ENCODE measurements at places on chromosomes 3 and 15. TPM values are rescaled to one million over a fixed set of nuclear protein-coding genes. Genes with fewer than 3 reads are reported as not detected.

WNT5A gene
- 5.6 TPM for total RNA-seq

SOX14 gene
- total RNA-seq, result 0.21 TPM

A4GNT gene
- not detected for total RNA-seq

MOBP gene
- total RNA-seq, result 0.10 TPM

BSN gene
- total RNA-seq, result 3.0 TPM

HMG20A gene
- 58.8 TPM for total RNA-seq

PML gene
- total RNA-seq, result 30.3 TPM

SACM1L gene
- 61.0 TPM for total RNA-seq

DNAJA4 gene
- 2.5 TPM for total RNA-seq

PTPN9 gene
- total RNA-seq, result 44.5 TPM

GRCh38 chr15:35936284-35936683 is 390.3 kb upstream of the DPH6 start:
- H3K36me3 ChIP-seq, result no peaks in the 10 kb centered on the region
- no peak overlapping the region for H3K27ac ChIP-seq
- no peaks in the 10 kb centered on the region for H3K4me1 ChIP-seq
- DNase-seq, result no peak

- no peak overlapping the region for H3K4me3 ChIP-seq
- peaks cover 7% of the 10 kb centered on the region for H3K4me1 ChIP-seq
- no peak for DNase-seq
Measured at GRCh38 chr3:170689893-170690660, 104.2 kb upstream of the SLC7A14 start.

- no peaks in the 10 kb centered on the region for H3K4me1 ChIP-seq
- no peak overlapping the region for H3K27ac ChIP-seq
- DNase-seq, result no peak
- H3K4me3 ChIP-seq, result no peak overlapping the region
- no peaks in the 10 kb centered on the region for H3K27me3 ChIP-seq
Measured at GRCh38 chr3:5634411-5634810, 446.9 kb downstream of the EDEM1 start.

DNA sequence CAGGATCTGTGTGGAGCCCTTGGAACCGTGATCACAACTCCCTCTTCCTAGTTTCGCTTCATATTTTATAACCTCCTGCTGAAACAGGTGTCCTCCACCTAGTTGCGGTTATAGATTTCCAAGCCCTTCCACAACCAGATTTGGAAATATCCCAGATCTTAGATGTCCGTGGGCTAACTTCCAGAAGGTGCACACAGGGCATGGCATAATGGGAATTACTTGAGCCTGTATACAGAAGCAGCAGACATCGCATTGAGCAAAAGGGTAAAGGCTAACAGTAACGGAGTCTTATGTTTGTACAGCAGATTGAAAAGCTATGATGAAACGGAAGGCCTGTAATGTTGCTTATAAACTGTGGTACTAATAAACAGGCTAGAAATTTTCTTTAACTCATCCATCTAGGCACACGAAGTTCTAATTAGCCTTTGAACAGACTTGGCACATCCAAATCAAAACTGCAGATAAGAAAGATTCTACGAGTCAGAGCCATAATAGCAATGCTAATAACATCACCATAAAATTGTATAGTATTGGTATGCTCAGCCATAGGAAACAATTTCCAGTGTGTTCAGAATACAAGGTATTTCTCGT is 1.2 kb upstream of the USF3 start:
- peak overlapping the region; percentile 96 for H3K4me3 ChIP-seq
- no peaks in the 10 kb centered on the region for H3K4me1 ChIP-seq
- 0 out of 2 replicates have a peak overlapping the region, but pooled peaks have one; percentile 4 for H3K27ac ChIP-seq
- H3K36me3 ChIP-seq, result no peaks in the 10 kb centered on the region

DNA sequence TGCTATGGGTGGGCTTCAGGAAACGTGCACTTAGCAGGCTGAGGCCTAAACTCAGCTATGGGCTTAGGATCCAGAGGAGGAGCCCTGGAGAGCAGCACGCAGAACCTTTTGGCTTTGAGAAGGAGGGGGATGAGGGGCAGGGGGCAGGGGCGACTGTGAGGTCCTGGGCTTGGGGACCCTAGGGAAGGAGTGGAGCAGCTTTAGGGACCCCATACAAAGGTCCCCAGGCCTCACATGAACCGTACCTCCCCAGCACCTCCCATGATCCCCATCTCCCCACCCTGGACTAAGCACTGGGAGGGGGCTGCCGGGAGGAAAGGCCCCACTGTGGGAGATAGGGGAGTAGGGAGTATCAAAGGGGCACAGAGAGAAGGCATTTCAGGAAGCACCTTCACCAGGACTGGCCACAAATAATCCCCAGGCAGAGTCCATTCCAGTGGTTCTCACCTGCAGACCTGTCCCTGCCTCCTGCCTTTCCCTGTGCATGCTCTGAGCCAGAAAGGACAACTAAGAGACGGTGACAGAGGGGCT is 62.0 kb upstream of the KLF13 start:
- H3K27ac ChIP-seq, result no peak overlapping the region
- DNase-seq, result no peak
- H3K36me3 ChIP-seq, result no peaks in the 10 kb centered on the region
- H3K4me3 ChIP-seq, result no peak overlapping the region

- H3K27me3 ChIP-seq, result no peaks in the 10 kb centered on the region
- H3K36me3 ChIP-seq, result no peaks in the 10 kb centered on the region
- DNase-seq, result no peak
- no peaks in the 10 kb centered on the region for H3K4me1 ChIP-seq
Measured at GRCh38 chr15:66733976-66734375, 31.9 kb downstream of the SMAD6 start.

DNA sequence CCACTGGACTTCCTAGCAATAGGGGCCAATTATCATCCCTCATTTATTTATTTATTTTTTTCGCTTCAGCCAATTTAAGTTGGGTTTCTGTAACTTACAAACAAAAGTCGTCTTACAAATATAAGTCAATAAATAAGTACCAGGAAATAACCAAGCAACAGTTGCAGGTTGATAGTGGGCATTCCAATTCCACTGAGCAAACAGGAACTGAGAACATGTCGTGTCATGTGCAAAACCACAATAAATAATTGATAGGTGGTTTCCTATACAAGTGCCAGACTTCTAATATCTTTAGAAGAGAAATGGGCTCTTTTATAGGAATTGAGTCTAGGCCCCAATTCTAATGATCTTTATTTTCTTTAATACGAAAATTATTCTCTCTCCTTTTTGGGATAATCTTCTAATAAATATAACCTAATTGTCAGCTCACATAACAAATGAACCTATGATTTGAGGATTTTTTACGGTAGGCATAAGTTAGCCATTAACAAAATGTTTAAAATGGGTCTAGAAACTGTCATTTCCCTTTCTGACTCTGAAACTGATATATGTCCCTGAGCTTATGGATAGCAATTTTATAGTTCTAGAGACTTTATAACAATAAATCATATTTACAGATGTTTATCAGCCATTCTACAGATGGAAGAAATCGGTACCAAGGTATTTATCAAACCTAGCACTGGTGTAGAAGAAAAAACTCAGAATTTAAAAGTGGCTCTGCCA is 571.8 kb downstream of the FOXP1 start:
- H3K27ac ChIP-seq, result no peak overlapping the region
- no peak overlapping the region for H3K4me3 ChIP-seq
- H3K27me3 ChIP-seq, result peaks cover 7% of the 10 kb centered on the region

DNA sequence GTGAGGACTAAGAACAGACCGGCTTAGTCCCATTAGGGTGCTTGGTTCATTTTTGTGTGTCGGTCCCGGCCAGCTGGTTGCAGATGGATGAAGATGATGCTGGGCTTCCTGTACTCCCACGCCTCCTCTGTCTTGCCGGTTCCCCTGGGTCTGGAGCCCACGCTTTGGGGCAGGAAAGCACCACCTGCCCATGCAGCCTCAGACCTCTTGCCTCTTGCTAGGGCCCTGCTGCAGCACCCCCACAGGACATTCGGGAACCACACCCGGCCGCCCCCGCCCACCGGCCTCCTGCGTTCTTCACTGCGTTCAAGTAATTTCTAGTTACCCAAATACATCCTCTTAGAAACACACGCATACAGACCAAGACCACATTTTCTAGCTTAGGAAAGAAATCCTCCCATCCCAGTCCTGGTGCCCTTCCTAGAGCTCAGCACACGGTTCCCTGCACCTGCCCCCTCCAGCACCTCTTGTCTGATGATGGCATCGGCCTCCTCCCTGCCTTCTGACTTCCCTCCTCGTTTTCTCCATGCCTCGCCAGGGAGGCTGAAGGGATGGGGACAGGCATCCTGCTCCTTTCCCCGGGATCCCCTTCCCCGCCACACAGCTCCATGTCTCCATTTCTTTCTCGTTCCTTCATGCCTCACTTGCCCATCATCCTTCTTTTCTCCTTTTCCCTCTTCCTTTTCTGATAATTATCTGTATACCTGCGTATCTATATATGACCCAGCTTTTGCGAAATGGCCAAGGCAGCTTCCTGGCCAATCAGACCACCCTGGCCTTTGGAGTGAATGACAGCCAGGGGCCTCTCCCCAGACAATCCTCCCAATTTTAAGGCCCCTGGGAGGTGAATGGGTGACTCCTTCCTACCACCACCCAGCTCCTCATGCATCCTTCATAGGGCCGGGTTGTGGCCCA is 30.9 kb downstream of the FAM3D start:
- H3K4me3 ChIP-seq, result no peak overlapping the region
- DNase-seq, result no peak
- H3K4me1 ChIP-seq, result no peaks in the 10 kb centered on the region
- no peak overlapping the region for H3K27ac ChIP-seq

GRCh38 chr15:51285399-51285798 is 53.0 kb downstream of the CYP19A1 start:
- H3K4me3 ChIP-seq, result no peak overlapping the region
- no peaks in the 10 kb centered on the region for H3K4me1 ChIP-seq
- H3K36me3 ChIP-seq, result no peaks in the 10 kb centered on the region
- no peak overlapping the region for H3K27ac ChIP-seq
- no peak for DNase-seq

- no peak overlapping the region for H3K27ac ChIP-seq
- DNase-seq, result no peak
- H3K27me3 ChIP-seq, result no peaks in the 10 kb centered on the region
- no peak overlapping the region for H3K4me3 ChIP-seq
- H3K36me3 ChIP-seq, result no peaks in the 10 kb centered on the region
- H3K4me1 ChIP-seq, result no peaks in the 10 kb centered on the region
Measured at GRCh38 chr3:102156426-102156825, 278.4 kb upstream of the ZPLD1 start.

DNA sequence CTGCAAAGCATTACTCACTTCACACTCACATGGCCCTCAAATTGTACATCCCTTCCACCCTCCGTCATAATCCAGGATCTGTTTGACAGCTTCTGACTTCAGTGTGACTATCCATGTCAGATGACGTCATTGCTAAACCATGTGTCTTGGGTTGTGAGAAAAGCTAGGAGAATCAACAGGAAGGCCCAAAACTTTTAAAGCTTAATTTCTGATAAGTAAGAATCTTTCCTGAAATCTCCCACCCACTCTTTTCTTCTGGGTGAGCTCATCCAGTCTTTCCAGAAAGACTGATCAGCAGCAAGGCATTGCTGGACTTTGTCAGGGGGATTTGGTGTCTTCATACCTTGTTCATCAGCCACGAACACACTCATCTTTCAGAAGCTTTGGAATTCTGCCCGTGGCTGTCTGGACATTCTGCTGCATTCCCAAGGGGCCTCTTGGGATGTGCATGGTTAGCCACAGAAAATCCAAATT is 11.5 kb upstream of the LMCD1 start:
- peaks cover 10% of the 10 kb centered on the region for H3K4me1 ChIP-seq
- DNase-seq, result no peak
- H3K27ac ChIP-seq, result no peak overlapping the region
- no peaks in the 10 kb centered on the region for H3K27me3 ChIP-seq

- no peaks in the 10 kb centered on the region for H3K27me3 ChIP-seq
- no peaks in the 10 kb centered on the region for H3K4me1 ChIP-seq
- DNase-seq, result no peak
- H3K36me3 ChIP-seq, result peaks cover 3% of the 10 kb centered on the region
- no peak overlapping the region for H3K27ac ChIP-seq
Measured at GRCh38 chr3:161351330-161351729, 20.0 kb downstream of the SPTSSB start.

- H3K27ac ChIP-seq, result no peak overlapping the region
- H3K4me3 ChIP-seq, result no peak overlapping the region
- no peaks in the 10 kb centered on the region for H3K36me3 ChIP-seq
Measured at GRCh38 chr3:10510086-10510742, 4.8 kb upstream of the ATP2B2 start.

- H3K4me3 ChIP-seq, result no peak overlapping the region
- H3K27ac ChIP-seq, result no peak overlapping the region
Measured at GRCh38 chr3:25510797-25511196, 82.7 kb downstream of the RARB start.

DNA sequence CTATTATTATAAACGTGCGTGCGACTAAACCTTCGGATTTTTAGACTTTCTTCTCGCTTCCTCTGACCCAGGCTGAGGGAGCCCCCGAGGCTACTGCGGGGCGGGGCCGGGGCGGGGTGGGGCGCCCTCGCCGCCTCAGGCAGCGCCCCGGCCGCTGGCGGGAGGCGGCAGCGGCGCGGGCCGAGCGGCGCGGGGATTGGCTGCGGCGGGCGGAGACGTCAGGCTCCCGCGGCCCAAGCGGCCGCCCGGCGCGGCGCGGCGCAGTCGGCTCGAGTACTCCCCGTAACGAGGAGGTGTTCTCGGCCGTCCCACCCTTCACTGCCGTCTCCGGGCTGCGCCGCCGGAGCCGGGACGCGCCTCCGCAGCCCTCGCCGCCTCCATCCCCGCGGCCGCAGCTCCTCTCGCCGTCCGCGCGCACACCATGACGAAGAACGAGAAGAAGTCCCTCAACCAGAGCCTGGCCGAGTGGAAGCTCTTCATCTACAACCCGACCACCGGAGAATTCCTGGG is at the start of gene ATP1B3:
ATP1B3 (plus strand) TSS at position 263 of the 510 bp plus-strand sequence; CDS start at position 422, 159 bp downstream.
- H3K4me1 ChIP-seq, result no peaks in the 10 kb centered on the region
- DNase-seq, result peak; percentile 25
- peaks cover 7% of the 10 kb centered on the region for H3K36me3 ChIP-seq
- peak within 1 kb of the TSS; percentile 76 for H3K4me3 ChIP-seq

DNA sequence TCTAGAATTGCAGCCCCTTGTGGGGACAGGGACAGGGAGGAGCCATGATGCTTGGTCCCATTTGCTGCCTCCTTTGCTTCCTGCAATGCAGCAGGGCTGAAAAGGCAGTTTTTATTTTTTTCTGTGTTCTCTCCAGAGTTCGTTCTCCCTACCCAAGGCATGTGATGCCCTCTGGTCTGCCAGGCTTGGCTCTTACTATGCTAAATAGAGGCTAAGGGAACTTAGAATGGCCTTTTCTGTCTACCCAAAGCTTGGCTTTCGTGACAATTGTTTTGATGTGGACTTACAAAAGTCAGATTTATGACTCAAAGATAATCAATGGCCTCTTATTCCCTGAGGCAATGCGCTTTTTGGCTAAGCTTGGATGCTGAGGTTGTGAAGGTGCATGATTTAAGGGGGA is 293.3 kb upstream of the TBL1XR1 start:
- H3K27ac ChIP-seq, result no peak overlapping the region
- H3K4me1 ChIP-seq, result no peaks in the 10 kb centered on the region
- H3K27me3 ChIP-seq, result no peaks in the 10 kb centered on the region
- no peak for DNase-seq
